ENCODE measurements at places on chromosomes 4 and X.

DNA sequence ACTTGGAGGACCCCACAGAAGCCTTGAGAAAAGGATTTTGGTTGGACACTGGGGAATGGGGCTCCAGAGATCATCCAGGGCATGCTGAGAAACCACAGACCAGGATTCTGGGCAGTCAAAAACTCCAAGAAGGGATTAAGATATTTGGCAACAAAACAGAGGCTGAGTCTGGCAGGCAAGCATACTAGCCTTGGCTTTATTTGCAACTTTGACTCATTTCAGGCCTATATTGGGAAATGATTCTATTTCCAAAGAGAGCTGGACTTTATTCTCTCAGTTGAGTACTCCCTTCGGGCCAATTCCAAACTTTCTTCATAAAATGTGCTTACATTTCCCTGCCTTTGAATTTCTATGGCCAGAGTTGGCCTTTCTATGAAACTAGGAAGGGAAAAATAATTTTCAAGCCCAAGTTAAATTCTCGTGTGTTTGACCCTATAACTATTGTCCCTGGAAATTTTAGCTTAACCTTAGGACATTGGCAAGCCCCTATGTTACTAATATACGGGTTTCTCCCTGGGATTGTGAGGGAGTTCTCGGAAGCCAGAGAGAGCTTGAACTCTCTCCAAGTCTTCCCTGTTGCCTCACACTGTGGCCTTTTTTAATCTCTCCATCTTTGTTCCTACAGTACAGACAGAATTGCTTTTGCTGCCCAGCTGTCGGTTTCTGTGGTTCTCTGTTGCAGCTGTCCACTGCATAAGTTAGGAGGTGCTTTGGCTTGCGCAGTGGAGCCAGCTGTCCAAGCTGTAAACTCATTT, 112.6 kb upstream of the FAM9A start:
- H3K36me3 ChIP-seq = no peaks in the 10 kb centered on the region
- H3K27ac ChIP-seq = no peak overlapping the region
- H3K4me3 ChIP-seq = no peak overlapping the region
- H3K27me3 ChIP-seq = no peaks in the 10 kb centered on the region
- H3K4me1 ChIP-seq = no peaks in the 10 kb centered on the region

GRCh38 chrX:9414416-9414815, 50.4 kb upstream of the TBL1X start:
- no peak overlapping the region for H3K27ac ChIP-seq
- no peaks in the 10 kb centered on the region for H3K36me3 ChIP-seq
- H3K4me3 ChIP-seq = no peak overlapping the region
- no peaks in the 10 kb centered on the region for H3K27me3 ChIP-seq

DNA sequence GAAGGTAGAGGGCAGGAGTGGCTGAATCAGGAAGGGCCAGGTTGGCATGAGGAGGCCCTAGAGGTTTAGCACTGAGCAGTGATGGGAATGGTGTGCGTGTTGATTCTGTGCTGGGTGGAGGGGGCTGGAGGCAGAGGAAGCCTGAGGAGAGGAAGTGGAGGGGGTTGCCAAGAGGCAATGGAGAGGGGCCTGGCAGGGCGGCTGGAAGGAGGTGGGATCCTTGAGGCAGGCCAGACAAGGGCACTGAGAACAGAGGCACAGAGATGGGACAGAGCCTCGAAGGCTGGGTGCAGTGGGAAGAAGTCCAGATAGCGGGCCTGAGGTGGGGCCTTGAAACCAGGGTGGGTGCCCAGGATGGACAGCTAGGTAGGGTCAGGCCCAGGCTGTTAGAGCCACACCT, 24.3 kb downstream of the SH3BP2 start:
- peaks cover 4% of the 10 kb centered on the region for H3K36me3 ChIP-seq

- peak overlapping the region; percentile 42 for H3K4me3 ChIP-seq
- peak; percentile 69 for DNase-seq
- H3K4me1 ChIP-seq = peaks cover 12% of the 10 kb centered on the region
- H3K27me3 ChIP-seq = no peaks in the 10 kb centered on the region
Observed at GRCh38 chr4:80201252-80202151, 4.2 kb downstream of the PRDM8 start.

DNA sequence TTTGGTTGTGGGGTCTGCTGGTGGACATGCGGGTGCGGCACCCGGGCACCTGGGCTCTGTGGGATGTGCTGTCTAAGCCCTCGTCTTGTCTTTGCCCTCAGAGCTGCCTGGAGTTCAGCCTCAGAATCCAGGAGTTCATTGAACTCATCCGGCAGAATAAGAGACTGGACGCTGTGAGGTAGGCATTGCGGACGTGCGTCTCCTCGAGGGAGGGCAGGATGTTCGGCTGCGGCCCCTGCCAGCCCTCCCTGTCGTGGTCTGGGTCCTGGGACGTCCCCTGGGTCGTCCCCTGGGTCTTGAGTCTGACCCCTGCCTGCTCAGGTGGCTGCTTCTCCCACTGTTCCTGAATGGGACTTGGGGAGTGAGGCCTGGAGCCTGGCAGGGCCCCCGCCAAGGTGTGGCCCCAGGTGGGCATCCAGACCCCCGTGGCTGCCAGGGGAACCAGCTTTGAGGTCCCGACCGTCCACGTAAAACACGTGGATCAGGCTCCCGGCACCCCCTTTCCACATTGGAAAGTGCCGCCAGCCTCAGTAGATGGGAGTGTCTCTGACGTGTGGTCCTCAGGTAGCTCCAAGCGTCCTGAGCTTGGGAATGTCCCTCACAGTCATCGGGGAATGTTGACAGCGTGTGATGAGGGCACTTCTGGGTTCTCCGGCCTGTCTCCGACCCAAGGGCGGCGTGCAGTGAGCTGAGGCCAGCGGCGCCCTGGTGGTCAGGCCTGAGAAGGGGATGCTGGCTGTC, 19.3 kb upstream of the UVSSA start:
- no peak overlapping the region for H3K4me3 ChIP-seq
- H3K27ac ChIP-seq = no peak overlapping the region
- H3K27me3 ChIP-seq = no peaks in the 10 kb centered on the region
- H3K36me3 ChIP-seq = peaks cover 12% of the 10 kb centered on the region

GRCh38 chrX:18894156-18894555, 89.8 kb downstream of the PHKA2 start:
- no peaks in the 10 kb centered on the region for H3K4me1 ChIP-seq
- H3K27me3 ChIP-seq = no peaks in the 10 kb centered on the region
- no peaks in the 10 kb centered on the region for H3K36me3 ChIP-seq
- no peak overlapping the region for H3K27ac ChIP-seq

GRCh38 chr4:12140864-12141263, 712.2 kb upstream of the HS3ST1 start:
- no peak for DNase-seq
- no peak overlapping the region for H3K27ac ChIP-seq
- no peaks in the 10 kb centered on the region for H3K36me3 ChIP-seq
- H3K4me3 ChIP-seq = no peak overlapping the region

GRCh38 chrX:68284281-68284904, 148.9 kb downstream of the OPHN1 start:
- H3K27ac ChIP-seq = no peak overlapping the region
- DNase-seq = no peak
- H3K4me1 ChIP-seq = no peaks in the 10 kb centered on the region
- H3K27me3 ChIP-seq = no peaks in the 10 kb centered on the region

GRCh38 chr4:120158841-120159463, 92.3 kb upstream of the MAD2L1 start:
- DNase-seq = no peak
- H3K36me3 ChIP-seq = no peaks in the 10 kb centered on the region
- H3K27me3 ChIP-seq = no peaks in the 10 kb centered on the region
- no peaks in the 10 kb centered on the region for H3K4me1 ChIP-seq

GRCh38 chrX:69951753-69952152, 98.0 kb downstream of the AWAT2 start:
- no peaks in the 10 kb centered on the region for H3K36me3 ChIP-seq
- DNase-seq = no peak
- H3K4me1 ChIP-seq = no peaks in the 10 kb centered on the region
- no peaks in the 10 kb centered on the region for H3K27me3 ChIP-seq
- H3K27ac ChIP-seq = no peak overlapping the region

DNA sequence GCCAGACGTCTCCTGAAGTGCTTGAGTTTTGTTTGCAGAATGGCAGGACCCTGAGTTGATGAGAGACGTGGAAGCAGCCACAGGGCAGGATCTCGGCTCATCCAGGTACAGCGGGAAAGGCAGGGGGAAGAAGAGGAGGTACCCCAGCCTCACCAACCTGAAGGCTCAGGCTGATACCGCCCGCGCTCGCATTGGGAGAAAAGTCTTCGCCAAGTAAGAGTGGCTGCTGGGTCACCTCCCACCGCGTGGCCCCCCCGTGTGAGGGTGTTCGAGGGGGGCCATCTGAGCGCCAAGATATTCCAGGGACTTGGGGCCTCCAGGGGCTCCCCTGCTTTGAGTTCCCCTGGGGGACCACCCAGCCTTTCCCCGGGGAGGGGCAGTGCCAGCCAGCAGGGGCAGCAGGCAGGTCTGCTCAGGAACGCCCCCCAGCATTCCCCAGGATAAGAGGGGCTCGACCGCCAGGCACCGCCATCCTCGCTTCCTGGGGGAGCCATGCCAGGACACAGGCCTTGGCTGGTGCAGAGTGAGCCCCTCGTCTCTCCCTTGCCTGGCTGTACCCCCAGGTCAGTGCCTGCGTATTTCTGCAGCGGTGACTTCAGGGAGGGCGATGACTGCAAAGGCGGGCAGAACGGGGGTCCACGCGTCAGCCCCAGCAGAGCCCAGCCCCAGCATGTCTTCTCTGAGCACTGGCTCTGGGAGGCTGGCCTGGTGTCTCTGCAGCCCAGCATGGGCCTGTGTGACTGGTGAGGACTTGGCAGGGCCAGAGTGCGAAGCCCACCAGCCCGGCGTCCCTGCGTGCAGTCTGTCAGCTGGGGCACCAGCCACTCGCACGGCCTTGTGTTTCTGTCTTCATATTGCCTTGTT, 22.3 kb downstream of the NKX1-1 start:
- no peaks in the 10 kb centered on the region for H3K27me3 ChIP-seq
- H3K4me1 ChIP-seq = no peaks in the 10 kb centered on the region
- H3K27ac ChIP-seq = no peak overlapping the region
- no peak overlapping the region for H3K4me3 ChIP-seq
- no peak for DNase-seq

GRCh38 chr4:174362340-174362739, 78.6 kb downstream of the CEP44 start:
- H3K4me3 ChIP-seq = no peak overlapping the region
- H3K4me1 ChIP-seq = no peaks in the 10 kb centered on the region
- no peak for DNase-seq

- H3K36me3 ChIP-seq = no peaks in the 10 kb centered on the region
- no peaks in the 10 kb centered on the region for H3K4me1 ChIP-seq
- no peak overlapping the region for H3K4me3 ChIP-seq
- DNase-seq = no peak
Observed at GRCh38 chrX:152245213-152245612, 106.8 kb upstream of the MAGEA10 start.

GRCh38 chr4:17559709-17560048, 17.3 kb upstream of the LAP3 start:
- no peaks in the 10 kb centered on the region for H3K4me1 ChIP-seq
- no peak overlapping the region for H3K27ac ChIP-seq
- H3K27me3 ChIP-seq = peaks cover 3% of the 10 kb centered on the region
- no peak overlapping the region for H3K4me3 ChIP-seq
- H3K36me3 ChIP-seq = no peaks in the 10 kb centered on the region
- DNase-seq = no peak

- H3K27me3 ChIP-seq = no peaks in the 10 kb centered on the region
- H3K4me3 ChIP-seq = no peak overlapping the region
- H3K36me3 ChIP-seq = no peaks in the 10 kb centered on the region
- H3K27ac ChIP-seq = no peak overlapping the region
- no peak for DNase-seq
Observed at GRCh38 chr4:169348541-169348940, 77.8 kb upstream of the SH3RF1 start.

GRCh38 chr4:53557669-53558064, 33.6 kb downstream of the LNX1 start:
- H3K4me1 ChIP-seq = no peaks in the 10 kb centered on the region
- H3K4me3 ChIP-seq = no peak overlapping the region
- DNase-seq = no peak

DNA sequence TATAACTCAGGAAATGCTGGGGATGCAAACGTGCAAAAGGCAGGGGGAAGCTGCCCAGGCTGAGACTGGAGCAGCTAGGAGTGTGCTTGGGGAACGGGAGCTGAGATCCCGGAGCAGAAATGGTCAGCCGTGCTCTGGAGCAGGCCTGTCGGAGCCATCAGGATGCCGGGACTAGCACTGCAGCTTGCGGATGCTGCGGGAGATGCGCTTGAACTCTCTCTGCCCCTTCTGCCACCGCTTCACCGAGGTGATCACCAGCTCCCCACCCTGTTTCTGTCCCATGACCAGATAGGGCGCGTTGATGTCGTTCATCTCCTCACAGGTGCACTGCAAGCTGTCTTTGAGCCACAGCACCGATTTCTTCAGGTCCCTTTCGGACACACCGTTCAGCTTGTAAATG, 7.6 kb downstream of the SFRP2 start:
- peaks cover 4% of the 10 kb centered on the region for H3K27me3 ChIP-seq
- no peak overlapping the region for H3K4me3 ChIP-seq
- no peak overlapping the region for H3K27ac ChIP-seq
- DNase-seq = no peak
- no peaks in the 10 kb centered on the region for H3K4me1 ChIP-seq

DNA sequence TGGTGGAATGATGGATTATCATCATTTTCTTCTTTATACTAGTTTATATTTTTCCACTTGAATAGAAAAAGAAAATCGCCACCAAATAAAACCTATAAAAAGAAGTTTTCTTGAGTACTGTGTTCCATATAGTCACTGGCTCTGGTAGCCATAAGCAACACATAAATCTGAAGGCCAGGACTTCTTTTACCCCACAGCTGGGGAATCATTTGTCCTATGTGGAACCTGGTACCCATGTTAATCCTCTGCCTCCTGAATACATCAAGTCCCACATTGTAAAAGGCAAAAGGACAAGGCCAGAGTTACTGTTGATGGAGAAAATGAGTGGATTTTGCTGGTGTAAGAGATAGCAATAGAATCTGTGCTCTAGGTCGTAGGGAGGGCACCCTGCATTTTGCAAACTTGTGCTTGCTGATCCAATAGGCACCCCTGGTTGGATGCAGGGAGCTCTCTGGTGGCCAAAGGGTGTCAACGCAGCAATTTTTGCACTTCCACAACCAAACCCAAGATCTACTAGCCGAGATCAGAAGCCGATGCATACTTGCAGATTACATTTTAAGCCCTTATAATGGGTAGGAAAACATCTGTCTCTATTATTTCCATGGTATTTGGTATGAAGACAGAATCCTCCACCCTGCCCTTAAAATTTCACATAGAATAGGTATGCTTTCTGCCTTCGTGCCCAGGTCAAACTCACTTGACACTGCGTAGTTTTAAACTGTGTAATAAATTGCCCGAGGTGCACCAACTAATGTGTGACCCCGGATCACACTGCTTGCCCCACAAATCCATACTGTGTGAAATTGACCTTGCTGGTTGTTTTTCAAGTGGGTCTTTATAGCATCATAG, 146.2 kb upstream of the SCML1 start:
- H3K27ac ChIP-seq = no peak overlapping the region
- no peaks in the 10 kb centered on the region for H3K4me1 ChIP-seq
- DNase-seq = no peak
- H3K27me3 ChIP-seq = no peaks in the 10 kb centered on the region

- no peaks in the 10 kb centered on the region for H3K27me3 ChIP-seq
- H3K27ac ChIP-seq = no peak overlapping the region
- DNase-seq = no peak
- H3K36me3 ChIP-seq = no peaks in the 10 kb centered on the region
- no peaks in the 10 kb centered on the region for H3K4me1 ChIP-seq
- H3K4me3 ChIP-seq = no peak overlapping the region
Observed at GRCh38 chr4:98630737-98631454, 27.5 kb downstream of the TSPAN5 start.

Measured in CD8-positive, alpha-beta memory T cell (primary cell).